ENCODE measurements at places on chromosomes 5 and 9.

- DNase-seq: no peak
Measured at GRCh38 chr5:97498657-97499056, 315.6 kb upstream of the RIOK2 start.

- DNase-seq: no peak
Measured at GRCh38 chr9:94212531-94212930, 46.6 kb upstream of the ZNF169 start.

- no peak for DNase-seq
Measured at GRCh38 chr5:2193142-2193541, 310.4 kb upstream of the IRX4 start.

GRCh38 chr5:93161661-93162654 lies 419.1 kb downstream of the NR2F1-AS1 start:
- peak; percentile 40 for DNase-seq

GRCh38 chr5:64000096-64000495 lies 37.9 kb upstream of the HTR1A start:
- DNase-seq: no peak

DNA sequence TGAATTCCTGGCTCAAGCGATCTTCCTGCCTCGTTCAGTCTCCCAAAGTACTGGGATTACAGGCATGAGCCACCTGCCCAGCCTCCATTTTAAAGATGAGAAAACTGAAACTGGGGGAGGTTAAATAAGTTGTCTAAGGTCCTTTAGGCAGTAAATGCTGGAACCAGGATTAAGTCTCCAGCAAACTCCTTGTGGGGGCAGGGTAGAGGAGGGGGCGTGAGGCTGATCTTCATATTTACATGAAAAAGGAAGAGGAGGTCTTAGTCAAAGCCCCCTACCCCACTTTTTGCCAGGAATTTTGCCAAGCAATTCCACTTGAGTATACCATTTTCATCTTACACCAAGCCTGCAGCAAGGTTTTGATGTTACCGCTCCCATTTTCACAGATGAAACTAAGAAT lies 76.6 kb upstream of the NR4A3 start:
- DNase-seq: no peak

DNA sequence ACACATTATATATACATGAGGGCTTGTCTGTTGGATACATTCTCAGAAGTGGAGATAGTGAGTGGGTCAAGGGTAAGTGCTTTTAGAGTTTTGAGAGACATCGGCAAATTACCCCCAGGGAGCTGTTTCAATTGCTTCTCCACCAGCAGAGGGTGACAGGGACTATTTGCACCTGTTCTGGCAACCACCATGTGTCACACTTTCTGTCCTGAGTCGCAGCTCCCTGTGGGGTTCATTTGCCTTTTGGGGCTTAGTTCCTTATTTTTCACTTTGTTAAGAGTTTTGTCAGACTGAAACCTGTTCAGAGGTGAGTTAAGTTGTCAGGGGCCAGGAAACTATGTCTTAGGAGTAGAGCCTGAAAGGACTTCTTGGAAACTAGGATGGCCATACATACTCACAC lies 20.1 kb upstream of the SLC36A1 start:
- DNase-seq: no peak

- no peak for DNase-seq
Measured at GRCh38 chr5:40569546-40570270, 110.0 kb upstream of the PTGER4 start.

DNA sequence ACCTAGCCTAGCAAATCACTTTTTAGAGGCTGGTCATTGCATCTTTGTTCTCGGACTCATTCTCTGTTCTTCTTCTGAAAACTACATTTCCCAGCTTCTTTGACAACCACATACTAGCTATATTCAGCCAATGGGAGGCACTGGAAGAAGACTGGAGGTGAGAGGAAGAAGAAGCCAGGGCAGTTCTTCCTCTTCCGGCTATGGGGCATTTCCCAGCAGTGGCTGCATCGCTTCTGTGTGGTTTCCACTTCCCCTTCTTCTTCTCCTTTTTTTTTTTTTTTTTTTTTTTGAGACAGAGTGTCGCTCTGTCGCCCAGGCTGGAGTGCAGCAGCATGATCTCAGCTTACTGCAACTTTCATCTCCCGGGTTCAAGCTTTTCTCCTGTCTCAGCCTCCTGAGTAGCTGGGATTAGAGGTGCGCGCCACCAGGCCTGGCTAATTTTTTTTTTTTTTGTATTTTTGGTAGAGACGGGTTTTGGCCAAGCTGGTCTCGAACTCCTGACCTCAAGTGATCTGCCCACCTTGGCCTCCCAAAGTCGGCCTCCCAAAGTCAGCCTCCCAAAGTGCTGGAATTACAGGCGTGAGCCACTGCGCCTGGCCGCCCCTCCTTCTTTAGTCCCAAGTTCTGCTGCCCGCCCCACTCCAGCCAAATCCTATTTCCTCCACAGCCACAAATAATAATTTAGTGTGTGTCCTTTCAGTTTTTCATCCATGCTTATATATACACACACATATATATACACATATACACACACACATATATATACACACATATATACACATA lies 6.9 kb upstream of the UBAP1 start:
- DNase-seq: no peak

GRCh38 chr5:142087920-142088679 lies 20.5 kb upstream of the NDFIP1 start:
- no peak for DNase-seq

- DNase-seq: no peak
Measured at GRCh38 chr5:10860645-10861422, 99.8 kb upstream of the DAP start.

- no peak for DNase-seq
Measured at GRCh38 chr9:126456441-126457174, 130.0 kb downstream of the MVB12B start.

GRCh38 chr5:14156650-14157492 lies 13.7 kb downstream of the TRIO start:
- DNase-seq: peak; percentile 98

DNA sequence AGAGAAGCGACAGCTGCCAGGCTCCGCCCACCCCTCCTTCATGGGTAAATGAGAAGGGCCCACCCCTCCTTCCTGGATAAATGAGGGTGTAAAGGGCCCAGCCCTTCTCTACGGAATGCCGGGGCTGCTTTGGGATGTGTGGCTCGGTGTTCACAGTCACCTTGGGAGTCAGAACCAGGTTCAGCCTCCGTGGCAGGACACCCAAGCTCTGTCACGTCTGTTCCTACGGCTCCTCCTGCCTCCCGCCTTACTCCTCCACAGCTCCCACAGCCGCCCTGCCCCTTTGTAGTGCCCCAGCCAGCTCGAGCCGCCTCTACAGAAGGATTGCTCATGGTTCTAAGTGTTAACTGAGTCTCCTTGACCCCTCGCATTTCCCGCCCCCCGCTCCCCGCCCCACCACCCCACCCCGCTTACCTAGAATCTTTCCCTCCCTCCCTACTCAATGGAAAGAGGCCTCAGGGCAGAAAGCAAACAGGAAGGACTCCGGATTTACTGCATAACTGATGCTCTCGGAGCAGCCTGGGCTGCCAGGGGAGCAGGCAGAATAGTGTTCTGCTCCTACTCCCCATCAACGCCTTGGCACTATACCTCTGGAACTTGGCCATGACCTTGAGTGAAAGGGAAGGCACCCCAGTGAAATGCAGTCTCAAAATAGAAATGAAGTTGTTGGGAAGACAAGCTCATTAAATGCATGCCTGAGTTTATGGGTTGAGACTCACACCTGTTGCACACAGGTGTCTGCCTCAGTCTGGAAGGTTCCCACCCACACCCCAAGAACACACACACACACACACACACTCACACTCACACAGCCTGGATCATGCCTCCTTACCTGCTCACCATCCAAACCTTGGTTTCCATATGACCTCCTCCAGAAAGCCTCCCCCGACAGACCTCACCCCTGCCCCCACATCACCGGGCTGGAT lies 59.6 kb downstream of the NEURL1B start:
- no peak for DNase-seq

DNA sequence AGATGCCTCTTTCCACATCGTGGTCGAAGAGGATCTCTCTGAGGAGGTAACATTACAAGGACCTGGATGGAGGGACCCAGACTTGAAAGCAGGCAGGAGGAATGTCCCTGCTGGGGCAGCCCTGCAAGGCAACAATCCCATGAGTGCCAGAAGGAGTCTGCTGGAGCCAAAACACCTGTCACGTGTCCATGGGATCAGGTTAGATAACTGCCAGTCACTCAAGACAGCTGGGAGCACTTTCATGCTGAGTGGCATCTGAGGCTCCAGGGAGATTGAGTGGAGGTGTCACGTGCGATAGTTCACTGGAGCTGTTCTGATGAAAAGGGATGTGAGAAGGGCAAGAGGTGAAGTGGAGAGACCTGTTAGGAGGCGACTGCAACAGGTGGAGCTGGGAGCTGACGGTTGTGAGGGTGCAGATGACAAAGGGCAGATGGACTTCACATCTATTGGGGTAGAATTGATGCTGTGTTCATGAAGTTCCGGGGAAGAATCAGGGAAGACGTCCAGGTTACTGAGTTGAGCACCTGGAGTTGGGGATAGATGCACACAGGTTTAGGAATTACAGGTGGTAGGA lies 68.4 kb downstream of the ICE1 start:
- no peak for DNase-seq

DNA sequence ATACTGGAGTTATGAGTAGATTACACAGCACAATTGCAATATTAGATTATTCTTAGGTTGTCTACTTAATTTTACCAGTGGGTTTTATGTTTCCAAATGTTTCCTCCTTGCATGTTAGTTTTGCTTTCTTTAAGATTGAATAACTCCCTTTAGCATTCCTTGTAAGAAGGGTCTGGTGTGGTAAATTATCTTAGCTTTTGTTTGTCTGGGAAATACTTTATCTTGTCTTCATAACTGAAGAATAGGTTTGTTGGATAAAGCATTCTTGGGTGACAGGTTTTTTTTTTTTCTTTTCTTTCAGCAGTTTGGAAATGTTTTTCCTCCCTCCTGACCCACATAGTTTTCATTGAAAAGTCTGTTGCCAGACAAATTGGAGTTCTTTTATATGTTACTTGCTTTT lies 531.1 kb downstream of the ANXA1 start:
- peak; percentile 18 for DNase-seq

DNA sequence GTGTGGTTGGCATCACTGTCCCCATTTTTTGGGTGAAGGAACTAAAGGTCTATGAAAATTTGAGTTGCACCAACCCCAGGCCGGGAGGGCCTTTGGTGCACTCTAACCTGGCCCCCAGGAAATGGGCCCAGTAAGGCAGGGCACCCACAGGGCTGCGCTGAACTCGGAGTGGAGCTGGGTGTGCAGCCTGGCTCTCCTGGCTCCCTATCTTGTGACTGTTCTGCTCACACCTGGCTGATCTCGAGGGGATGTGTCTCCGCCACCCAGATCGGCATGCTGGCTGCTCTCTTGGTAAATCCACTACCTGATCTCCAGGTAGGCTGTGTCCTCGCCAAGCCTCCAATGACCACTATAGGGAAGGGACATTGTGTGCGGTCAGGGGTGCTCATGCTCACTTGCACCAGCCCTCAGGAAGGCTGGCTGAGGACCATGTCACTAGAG lies 259.8 kb downstream of the NSG2 start:
- DNase-seq: no peak

DNA sequence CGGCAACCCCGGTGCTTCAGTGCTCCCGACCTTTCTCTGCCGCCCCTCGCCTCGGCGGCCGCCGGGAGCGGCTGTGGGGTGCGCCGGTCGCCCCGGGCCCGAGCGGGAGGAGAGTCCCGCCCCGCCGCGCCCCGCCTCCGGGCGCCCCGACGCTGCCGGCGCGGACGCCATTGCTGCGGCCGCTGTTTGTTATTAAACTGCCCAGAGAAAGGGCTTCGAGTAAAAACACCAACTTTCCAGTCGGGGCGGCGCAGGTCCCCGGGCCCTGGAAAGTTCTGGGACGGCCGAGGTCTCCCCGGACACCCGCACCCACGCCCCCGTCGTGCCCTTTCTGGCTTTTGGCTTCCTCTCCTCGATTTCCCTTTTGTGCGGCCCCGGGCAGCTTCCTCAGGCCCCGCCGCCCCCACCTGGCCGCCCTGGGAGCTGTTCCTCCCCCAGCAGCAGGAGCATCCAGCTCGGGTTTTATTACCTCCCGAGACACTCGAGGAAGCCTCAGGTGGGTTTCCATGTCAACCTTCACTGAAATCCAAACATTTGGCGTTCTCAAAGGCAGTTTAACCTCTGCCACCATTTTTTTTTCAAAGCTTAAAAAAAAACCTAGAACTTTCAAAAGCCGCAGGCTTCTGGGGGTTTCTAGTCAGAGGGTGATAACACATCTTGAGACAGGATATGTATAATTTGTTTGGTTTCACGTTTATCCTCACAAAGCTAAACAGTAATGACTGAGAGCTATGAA lies 334.4 kb downstream of the CWC27 start:
- DNase-seq: no peak

DNA sequence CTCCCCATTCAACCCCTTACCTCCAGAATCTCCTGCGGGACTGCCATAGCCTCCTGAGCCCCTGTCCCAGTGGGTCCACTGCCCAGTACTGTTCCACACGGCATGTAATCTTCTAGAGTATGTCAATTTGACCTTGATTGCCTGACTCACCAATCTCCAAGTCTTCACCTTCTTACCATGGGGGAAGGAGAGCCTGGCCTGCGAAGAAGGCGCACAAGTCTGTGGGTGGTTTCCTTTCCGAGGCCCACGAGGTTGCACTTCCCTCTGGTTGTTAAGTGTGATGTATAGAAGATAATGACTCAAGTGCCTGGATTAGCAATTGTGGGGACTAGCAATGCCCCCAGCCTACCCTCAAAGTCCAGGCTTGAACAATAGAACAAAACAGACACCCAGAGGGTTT lies 8.1 kb upstream of the TENT4A start:
- DNase-seq: no peak
